SJSA1 (cell line): ENCODE measurements at places on chromosomes 1 and 21. TPM values are rescaled to one million over a fixed set of nuclear protein-coding genes. Genes with fewer than 3 reads are reported as not detected.

DNA sequence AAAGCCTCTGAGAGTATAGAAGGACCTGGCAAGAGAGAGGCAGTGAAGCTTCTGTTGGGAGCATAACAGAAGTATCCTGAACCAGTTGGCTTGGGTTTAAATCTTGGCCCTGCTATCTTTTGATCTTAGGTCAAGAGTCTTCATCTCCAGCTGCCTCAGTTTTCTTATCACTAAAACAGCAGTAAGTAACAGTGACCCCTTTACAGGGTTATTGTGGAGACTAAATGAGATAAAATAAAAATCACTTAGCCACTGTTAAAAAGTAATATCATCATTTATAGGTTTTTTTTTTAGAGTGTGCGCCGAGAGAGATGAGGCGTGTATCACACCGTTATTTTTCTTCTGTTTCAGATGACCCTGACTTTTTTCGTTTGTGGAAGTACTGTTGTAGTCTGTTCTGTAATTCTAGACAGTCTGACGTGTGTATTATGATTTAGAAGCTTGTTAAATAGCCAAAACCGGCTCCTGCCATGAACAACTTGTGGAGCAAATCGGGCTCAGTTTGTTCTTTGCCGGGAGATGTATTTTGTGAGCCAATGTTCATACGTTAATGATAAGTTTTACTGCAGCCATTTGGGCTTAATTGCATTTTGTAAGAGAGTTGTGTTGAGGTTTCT lies 1.1 kb downstream of the THRAP3 start:
- no peak for DNase-seq

DNA sequence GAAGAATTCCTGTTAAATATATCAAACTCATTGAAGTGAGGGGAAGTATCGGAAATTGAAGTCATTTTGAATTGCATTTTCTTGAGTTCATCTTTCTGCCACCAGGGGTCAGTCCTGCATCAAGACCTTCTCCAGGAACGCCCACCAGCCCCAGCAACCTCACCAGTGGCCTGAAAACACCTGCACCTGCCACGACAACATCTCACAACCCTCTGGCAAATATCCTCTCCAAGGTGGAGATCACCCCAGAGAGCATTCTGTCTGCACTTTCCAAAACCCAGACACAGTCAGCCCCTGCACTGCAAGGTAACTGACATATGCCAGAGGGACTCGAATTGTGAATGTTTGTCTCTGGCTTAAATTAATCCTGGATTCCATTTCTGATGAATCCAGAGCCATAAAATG lies 22.8 kb upstream of the TARS2 start:
- peak; percentile 41 for DNase-seq

- DNase-seq: no peak
Measured at GRCh38 chr1:178869119-178869697, 1.7 kb downstream of the ANGPTL1 start.

DNA sequence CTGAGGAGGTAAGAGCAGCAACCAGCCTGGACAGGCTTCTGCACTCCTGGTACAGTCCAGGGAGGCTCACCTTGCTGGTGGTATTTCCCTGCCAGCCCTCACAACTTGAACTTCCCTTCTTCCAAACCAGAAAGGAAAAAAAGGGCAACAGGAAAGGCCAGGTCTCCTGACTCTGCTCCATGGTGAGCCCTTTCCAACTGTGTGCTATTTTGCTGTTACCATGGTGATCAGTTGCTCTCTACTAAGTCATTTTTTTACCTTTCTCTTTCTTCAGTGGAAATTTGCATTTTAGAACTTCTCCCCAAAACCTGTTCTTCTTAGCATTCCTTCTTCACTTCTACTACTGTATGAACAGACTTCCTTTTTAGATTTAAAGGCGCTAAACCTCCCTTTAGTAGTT lies 164.3 kb downstream of the GRIK1 start:
- DNase-seq: no peak

- no peak for DNase-seq
Measured at GRCh38 chr1:214372092-214372491, 91.1 kb downstream of the SMYD2 start.

- peak; percentile 23 for DNase-seq
Measured at GRCh38 chr1:30191154-30191702, 532.2 kb downstream of the MATN1 start.

DNA sequence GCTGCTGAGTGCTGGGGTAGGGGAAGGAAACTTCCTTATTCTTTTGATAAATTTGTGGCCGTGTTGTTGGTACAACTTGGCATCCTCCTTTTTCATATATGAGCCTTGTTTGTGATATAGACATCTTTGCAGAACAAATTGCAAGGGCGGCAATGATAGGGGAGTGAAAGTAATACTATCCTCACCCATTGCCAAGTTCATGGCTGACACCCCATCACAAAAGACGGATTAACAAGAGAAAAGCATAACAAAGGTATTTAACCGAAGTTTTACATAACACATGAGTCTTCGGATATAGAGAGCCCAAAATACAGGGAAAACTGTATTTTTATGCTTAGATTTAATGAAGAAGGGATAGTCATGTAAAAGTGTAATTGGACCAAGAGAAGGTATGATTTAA lies 86.3 kb upstream of the TMPRSS2 start:
- no peak for DNase-seq

GRCh38 chr1:170377896-170378634 lies 153.9 kb upstream of the GORAB start:
- no peak for DNase-seq

- peak; percentile 83 for DNase-seq
Measured at GRCh38 chr1:151990856-151991198, 2.8 kb downstream of the S100A10 start.

MYOC gene
- 1.4 TPM in 1 of 2 replicates, not detected in the other for total RNA-seq

SPRR5 gene
- not detected in 2 replicates for total RNA-seq

TRIM58 gene
- not detected in 2 replicates for total RNA-seq
